Endothelial cell of umbilical vein (primary cell): ENCODE measurements at places on chromosomes 11 and 22. TPM values are rescaled to one million over a fixed set of nuclear protein-coding genes. Genes with fewer than 3 reads are reported as not detected.

Gene SLC22A6
- not detected in 2 replicates for total RNA-seq

GRCh38 chr22:23828800-23829680, 9.8 kb downstream of the DERL3 start:
- no peak overlapping the region for H3K4me3 ChIP-seq
- DNase-seq, result no peak
- H3K4me1 ChIP-seq, result no peaks in the 10 kb centered on the region
- H3K27ac ChIP-seq, result no peak overlapping the region
- peaks cover 56% of the 10 kb centered on the region for H3K36me3 ChIP-seq
- H3K27me3 ChIP-seq, result no peaks in the 10 kb centered on the region

DNA sequence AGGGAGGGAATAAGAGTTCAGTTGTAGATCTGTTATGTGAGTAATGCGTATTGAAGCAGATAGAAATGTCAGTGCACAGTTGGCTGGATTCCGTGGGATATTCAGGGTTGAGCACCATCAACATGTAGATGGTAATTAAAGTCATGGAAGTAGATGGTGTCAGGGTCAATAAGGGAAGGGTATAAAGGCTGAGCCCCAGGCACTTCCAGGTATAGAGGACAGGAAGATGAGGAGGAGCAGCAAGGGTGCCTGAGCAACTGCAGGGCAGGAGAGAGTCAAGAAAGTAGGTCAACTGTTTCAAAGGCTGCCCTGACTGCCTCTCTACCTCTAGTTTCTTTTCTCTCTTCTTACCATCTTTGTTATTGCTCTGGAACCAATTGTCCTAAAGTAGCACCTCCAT, 85.9 kb downstream of the MICAL2 start:
- H3K4me1 ChIP-seq, result peaks cover 36% of the 10 kb centered on the region
- DNase-seq, result no peak
- no peak overlapping the region for H3K27ac ChIP-seq
- H3K4me3 ChIP-seq, result no peak overlapping the region

- no peaks in the 10 kb centered on the region for H3K27me3 ChIP-seq
- no peaks in the 10 kb centered on the region for H3K4me1 ChIP-seq
- DNase-seq, result no peak
- no peak overlapping the region for H3K27ac ChIP-seq
Measured at GRCh38 chr22:34645375-34645774, 420.6 kb upstream of the ISX start.

GRCh38 chr11:15942936-15943335, 413.4 kb downstream of the SOX6 start:
- H3K27ac ChIP-seq, result no peak overlapping the region
- DNase-seq, result no peak
- no peaks in the 10 kb centered on the region for H3K36me3 ChIP-seq
- H3K27me3 ChIP-seq, result no peaks in the 10 kb centered on the region
- H3K4me1 ChIP-seq, result no peaks in the 10 kb centered on the region

- H3K4me1 ChIP-seq, result no peaks in the 10 kb centered on the region
- no peak for DNase-seq
- no peaks in the 10 kb centered on the region for H3K36me3 ChIP-seq
- peaks cover 7% of the 10 kb centered on the region for H3K27me3 ChIP-seq
- no peak overlapping the region for H3K4me3 ChIP-seq
- H3K27ac ChIP-seq, result no peak overlapping the region
Measured at GRCh38 chr11:34417202-34417601, 21.5 kb upstream of the CAT start.

DNA sequence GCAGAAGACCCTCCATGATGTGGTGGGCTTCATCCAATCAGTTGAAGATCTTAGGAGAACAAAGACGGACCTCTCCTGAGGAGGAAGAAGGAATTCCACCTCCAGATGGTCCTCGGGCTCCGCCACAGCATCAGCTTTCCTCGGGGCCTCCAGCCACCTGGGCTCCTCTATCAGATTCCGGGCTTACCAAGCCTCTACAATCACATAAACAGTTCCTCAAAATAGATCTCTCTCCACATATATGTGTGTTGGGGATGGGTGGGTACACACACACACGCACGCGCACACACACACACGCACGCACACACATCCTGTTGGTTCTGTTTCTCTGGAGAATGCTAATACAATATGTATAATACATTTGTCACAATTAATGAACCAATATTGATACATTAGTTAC, 18.8 kb upstream of the NLRP6 start:
- H3K27ac ChIP-seq, result no peak overlapping the region
- no peaks in the 10 kb centered on the region for H3K27me3 ChIP-seq
- DNase-seq, result no peak
- no peaks in the 10 kb centered on the region for H3K36me3 ChIP-seq

GRCh38 chr22:49323751-49324415, 503.8 kb downstream of the BRD1 start:
- H3K27ac ChIP-seq, result no peak overlapping the region
- no peaks in the 10 kb centered on the region for H3K4me1 ChIP-seq
- H3K27me3 ChIP-seq, result no peaks in the 10 kb centered on the region
- no peak overlapping the region for H3K4me3 ChIP-seq

- H3K36me3 ChIP-seq, result no peaks in the 10 kb centered on the region
- H3K4me1 ChIP-seq, result peaks cover 10% of the 10 kb centered on the region
- no peak for DNase-seq
- no peak overlapping the region for H3K27ac ChIP-seq
- H3K27me3 ChIP-seq, result no peaks in the 10 kb centered on the region
- no peak overlapping the region for H3K4me3 ChIP-seq
Measured at GRCh38 chr11:123838199-123838598, 32.0 kb upstream of the OR6M1 start.
